ENCODE measurements at places on chromosomes 3 and 15.

DNA sequence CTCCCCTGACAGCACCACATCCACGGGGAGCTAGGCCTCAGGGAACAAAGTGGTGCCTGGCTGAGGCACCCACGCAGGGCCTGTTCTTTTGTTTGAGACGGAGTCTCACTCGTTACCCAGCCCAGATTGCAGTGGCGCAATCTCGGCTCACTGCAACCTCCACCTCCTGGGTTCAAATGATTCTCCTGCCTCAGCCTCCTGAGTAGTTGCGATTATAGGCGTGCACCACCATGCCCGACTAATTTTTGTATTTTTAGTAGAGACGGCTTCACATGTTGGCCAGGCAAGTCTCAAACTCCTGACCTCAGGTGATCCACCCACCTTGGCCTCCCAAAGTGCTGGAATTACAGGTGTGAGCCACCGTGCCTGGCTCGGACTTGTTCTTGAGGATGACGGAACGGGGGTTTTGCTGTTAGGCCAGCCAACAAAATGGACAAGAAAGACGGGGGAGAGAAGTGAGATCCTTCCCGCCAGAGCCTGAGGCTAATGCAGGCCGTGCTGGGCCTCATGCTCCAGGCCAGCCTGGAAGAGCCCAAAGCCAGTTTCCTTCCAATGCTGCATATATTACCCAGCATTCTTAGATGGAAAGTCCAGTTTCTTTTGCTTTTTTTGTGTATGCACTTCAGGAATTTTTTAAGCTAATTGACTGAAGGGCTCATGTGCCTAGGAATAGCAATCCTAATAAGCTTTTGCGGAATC, 28.1 kb upstream of the FURIN start:
- no peak for DNase-seq

GRCh38 chr3:49530231-49530630, 24.0 kb upstream of the BSN start:
- no peak for DNase-seq

DNA sequence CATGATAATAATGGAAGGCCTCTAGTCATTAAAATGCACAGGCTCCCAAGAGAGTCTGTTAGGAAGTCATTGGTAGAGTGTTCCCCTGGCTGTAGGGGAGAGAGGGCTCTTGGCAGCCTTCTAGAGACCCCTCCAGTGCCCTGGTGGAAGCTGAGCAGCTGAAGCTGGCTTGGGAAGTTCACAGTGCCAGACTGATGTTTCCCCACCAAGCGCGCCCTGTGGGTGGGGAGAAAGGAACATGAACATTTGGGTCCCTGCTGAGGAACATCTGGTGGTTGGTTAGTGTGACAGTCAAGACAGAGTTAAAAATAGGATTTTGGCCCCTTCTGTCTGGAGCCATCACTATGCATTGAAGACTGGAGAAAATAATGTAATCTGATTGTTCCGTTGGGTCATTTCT, 37.1 kb upstream of the RGMA start:
- DNase-seq, result no peak

DNA sequence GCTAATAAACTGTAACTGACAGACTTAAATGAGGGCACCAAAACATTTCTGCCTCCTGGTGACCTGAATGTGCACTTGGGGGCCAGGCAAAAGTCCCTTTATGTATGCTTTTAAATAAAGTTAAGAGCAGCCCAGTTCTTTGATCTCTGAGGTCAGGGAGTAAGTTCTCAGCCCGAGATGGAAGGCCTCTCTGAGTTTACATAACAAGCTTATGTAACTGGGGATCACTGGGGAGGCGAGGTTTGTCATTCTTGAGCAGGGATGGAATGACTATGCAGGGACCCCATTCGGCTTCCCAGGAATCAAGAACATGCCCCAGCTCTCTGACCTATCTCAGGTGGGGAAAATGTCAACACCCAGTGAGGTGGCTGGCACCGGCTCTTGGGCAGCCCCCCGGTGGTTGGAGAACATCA, 198.7 kb upstream of the BHLHE40 start:
- DNase-seq, result no peak

DNA sequence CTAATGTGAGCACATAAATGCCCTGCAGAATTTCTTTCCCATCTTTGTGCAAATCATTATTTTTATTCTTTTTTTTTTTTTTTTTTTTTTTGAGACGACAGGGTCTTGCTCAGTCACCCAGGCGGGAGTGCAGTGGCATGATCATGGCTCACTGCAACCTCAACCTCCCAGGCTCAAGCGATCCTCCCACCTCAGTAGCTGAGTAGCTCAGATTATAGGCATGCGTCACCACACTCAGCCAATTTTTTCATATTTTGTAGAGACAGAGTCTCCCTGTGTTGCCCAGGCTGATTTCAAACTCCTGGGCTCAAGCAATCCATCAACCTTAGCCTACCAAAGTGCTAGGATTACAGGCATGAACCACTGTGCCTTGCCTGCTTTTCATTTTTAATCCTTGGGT, 22.9 kb downstream of the DAG1 start:
- DNase-seq, result no peak

- no peak for DNase-seq
These were observed 525.1 kb upstream of the ROBO2 start for GRCh38 chr3:76514836-76515235.

- DNase-seq, result no peak
These were observed 84.3 kb downstream of the SHQ1 start for GRCh38 chr3:72763751-72764440.

- DNase-seq, result no peak
These were observed 92.5 kb downstream of the ADAMTS17 start for GRCh38 chr15:100249096-100249815.

- DNase-seq, result no peak
These were observed 4.0 kb upstream of the A4GNT start for GRCh38 chr3:138136201-138136600.

DNA sequence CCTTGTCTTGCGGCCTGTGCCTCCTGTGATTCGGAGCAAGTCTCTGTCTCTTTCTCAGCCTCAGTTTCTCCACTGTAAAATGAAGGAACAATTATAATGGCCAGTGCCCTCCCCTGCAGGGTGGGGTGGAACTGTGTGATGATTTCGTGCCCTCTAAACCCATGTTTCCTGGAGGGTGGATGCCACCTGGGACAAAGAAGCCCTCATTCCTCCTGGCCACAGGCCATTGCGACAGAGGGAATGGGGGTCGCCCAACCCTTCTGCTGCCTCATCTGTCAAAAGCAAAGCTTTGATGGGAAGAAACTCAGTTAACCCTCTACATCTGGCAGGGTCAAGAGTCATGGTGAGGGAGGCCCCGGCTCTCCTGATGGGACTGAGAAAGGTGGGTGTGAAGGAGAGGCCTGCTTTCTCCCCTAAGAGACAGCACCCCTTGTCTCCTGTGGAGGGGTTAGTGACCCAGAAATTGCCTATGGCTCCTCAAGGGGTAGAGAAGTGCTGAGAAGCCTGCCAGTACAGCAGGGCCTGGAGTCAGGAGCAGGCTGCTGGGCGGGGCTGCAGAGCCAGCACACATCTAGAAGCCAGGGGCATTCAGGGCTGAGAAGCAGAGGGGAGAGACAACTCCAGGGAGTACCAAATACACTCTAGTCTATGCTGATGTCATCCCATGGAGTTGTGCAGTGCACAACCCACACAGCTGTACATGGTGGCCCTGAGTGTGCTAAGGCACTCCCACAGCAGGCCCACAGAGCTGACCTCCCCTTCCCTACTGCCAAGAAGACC, 61.0 kb downstream of the PLXNA1 start:
- no peak for DNase-seq

DNA sequence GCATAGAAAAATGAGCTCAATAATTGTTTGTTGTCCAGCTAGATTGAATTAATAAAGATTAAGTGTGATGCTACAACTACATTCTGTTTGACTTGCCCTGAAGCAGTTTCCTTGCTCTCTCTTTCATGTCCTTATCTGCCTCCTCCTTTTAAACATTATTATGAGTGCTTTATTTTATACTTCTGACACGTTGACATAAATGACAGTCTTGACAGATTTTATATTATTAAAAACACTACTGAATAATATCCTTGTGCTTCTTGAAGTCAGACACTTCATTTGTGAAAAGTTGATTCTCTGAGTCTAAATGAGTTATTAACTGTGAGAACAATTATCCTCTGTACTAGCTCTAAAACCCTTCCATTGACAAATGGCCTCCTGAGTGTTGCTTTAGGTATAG, 58.2 kb downstream of the PLCL2 start:
- DNase-seq, result no peak

DNA sequence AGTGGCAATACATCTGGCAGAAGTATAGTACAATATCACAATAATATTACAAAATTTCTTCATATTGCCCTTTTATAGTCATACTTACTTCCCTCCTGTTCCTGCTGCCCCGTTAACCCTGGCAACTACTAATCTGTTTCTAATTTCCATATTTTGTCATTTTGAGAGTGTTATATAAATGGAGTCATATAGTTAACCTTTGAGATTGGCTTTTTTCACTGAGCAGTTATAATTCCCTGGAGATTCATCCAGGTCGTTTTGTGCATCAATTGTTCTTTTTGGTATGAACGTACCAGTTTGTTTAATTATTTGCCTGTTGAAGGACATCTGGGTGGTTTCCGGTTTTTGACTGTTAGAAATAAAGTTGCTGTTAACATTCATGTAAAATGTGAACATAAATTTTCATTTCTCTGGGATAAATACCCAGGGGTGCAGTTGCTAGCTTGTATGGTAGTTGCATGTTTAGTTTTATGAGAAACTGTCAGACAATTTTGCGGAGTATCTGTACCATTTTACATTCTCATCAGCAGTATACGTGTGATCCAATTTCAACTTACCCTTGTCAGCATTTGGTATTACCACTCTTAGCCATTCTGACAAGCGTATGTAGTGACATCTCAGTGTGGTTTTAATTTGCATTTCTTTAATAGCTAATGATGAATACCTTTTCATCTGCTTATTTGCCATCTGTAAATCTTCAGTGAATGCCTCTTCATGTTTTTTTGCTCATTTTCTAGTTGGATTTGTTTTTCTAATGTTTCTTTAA, 32.2 kb upstream of the IL20RB start:
- no peak for DNase-seq

- DNase-seq, result peak; percentile 6
These were observed 51.9 kb downstream of the HOMER2 start for GRCh38 chr15:82900511-82901060.

DNA sequence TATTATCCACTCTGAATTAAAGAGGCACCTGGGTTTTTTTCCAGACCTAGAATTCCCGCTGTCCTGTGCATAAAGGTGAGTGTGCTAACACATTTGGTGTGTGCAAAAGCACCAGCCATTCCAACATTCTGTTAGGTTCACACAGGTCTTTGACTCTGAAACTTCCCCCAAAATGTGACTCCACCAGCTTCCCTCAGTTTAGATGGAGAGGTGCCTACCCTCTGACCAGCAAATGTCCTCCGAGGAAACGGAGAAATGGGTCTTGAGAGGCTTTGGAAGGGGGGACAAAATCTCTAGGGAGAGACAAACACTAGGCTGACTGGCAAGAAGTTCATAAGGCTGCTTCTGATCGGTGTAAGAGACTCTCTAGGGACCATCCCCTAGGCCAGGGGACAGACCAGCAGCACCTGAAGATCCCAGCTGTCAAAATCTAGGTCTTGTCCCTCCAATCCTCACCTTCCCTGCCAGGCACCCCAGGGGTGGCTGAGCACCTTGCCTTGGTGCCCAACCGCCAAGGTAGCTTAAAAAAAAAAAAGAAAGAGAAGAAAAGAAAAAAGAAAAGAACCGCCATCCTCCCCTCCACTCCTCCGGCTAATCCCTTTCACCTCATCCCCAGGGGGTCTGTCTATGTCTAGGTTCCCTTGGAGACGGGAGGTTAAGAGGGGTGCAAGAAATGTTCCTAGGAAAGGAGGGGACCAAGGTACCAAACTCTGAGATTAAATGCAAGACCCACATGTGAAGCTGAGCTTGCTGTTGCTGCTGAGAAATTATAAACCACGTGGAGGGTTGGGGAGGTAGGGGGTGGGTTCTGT, 2.0 kb upstream of the MECOM start:
- DNase-seq, result no peak

GRCh38 chr3:167057581-167057980, 322.5 kb downstream of the ZBBX start:
- no peak for DNase-seq

- DNase-seq, result no peak
These were observed 5.9 kb downstream of the NUP210 start for GRCh38 chr3:13414040-13414729.

GRCh38 chr3:186790261-186790981, 7.0 kb downstream of the EIF4A2 start:
- DNase-seq, result peak; percentile 24

- no peak for DNase-seq
These were observed 42.5 kb downstream of the GLB1 start for GRCh38 chr3:33054100-33055092.

DNA sequence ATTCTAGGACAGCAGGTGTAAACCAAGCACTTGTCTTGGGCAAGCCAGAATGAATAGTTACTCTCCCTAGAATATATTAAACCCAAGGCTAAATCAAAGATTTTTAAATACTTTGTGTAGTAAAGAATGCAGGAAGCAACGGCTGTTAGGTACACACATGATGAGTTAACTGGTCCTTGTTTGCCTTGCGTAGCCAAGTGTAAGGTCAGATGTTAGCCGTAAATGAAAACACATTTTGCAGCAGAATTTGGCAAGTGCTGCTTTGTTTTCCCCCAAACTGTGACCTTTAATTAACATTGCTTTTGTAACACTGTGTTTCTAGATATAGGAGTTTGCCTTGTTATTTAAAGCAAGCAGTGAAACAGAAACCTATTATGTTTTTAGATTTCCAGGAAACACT, 368.7 kb downstream of the IL5RA start:
- no peak for DNase-seq

- DNase-seq, result no peak
These were observed 31.4 kb downstream of the HRH1 start for GRCh38 chr3:11185564-11186317.

GRCh38 chr3:106428565-106428994, 559.8 kb upstream of the CBLB start:
- DNase-seq, result no peak

GRCh38 chr15:88538972-88539371, 7.5 kb downstream of the DET1 start:
- DNase-seq, result no peak

DNA sequence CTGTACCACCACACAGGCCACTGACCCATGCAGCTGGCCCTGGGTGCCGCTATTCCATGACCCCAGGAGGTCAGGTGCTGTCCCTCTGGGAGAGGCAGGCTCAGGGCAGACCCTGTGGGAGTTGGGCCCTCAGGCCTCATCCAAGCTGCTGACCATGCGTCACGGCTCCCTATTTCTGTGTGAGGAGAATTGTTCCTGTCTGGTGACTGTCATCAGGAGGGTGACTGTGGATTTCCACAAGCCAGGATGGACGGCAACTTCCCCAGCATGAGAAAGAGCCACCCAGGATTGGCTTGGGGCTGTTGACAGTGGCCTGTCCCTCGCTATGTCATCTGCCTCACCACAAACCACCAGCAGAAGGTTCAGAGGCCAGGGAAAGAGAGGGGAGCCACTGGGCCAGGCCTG, 41.4 kb downstream of the ZDHHC19 start:
- no peak for DNase-seq

DNA sequence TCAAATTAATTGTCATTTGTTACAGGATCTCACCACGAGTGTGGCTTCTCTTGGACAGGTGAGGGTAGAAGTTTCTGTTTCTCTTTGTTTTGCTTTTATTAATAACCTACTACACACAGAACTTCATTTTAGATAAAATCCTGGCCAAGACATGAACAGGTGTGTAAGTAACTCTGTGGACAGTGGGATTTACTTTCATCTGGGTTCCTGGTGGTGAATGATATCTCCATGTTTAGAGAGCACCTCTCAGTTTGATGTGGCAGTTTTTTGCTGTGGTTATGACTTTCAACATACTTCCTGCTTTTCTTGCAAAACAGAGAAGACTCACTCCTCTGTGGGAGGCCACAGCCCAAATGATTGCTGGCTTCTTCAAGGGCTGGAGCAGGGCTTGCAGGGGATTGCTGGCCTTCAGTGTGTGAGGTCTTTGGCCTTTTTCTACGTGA, 71.1 kb upstream of the XCR1 start:
- DNase-seq, result no peak

GRCh38 chr15:25705433-25706115, 157.6 kb downstream of the ATP10A start:
- DNase-seq, result no peak
